Bronchus fibroblast of lung (primary cell): ENCODE measurements at places on chromosomes 6 and 20. TPM values are rescaled to one million over a fixed set of nuclear protein-coding genes. Genes with fewer than 3 reads are reported as not detected.

Gene NKAIN2
- total RNA-seq, result not detected in 2 replicates

Gene ZFP57
- total RNA-seq, result not detected in 2 replicates

Gene ARG1
- not detected in 2 replicates for total RNA-seq

Gene SOX18
- 0.17 TPM in 1 of 2 replicates, not detected in the other for total RNA-seq

Gene MBOAT1
- 7.0 and 8.2 TPM in 2 replicates for total RNA-seq

Gene CST3
- total RNA-seq, result 430 and 459 TPM in 2 replicates

Gene RGS19
- total RNA-seq, result 10.4 and 10.7 TPM in 2 replicates

Gene RBM24
- 1.8 and 3.1 TPM in 2 replicates for total RNA-seq

Gene CHRNA4
- total RNA-seq, result not detected in 2 replicates

Gene PRPF6
- total RNA-seq, result 37.2 and 39.0 TPM in 2 replicates

Gene ZNF391
- total RNA-seq, result 0.45 and 0.84 TPM in 2 replicates

Gene SLC18B1
- 3.6 and 3.9 TPM in 2 replicates for total RNA-seq

Gene BRD2
- 85.8 and 87.9 TPM in 2 replicates for total RNA-seq

Gene CALHM4
- not detected in 2 replicates for total RNA-seq

Gene HNF4A
- not detected in 2 replicates for total RNA-seq

Gene BPIFB4
- total RNA-seq, result not detected in 2 replicates

Gene LY6G6D
- total RNA-seq, result not detected in 2 replicates

Gene POPDC3
- total RNA-seq, result 5.5 and 7.7 TPM in 2 replicates

Gene BMP5
- total RNA-seq, result 1.9 and 2.0 TPM in 2 replicates

Gene SMLR1
- total RNA-seq, result not detected in 2 replicates

Gene FILIP1
- total RNA-seq, result 0.34 and 0.59 TPM in 2 replicates

Gene RUNX2
- 8.6 and 9.2 TPM in 2 replicates for total RNA-seq
